ENCODE measurements at places on chromosomes 1 and 21.

DNA sequence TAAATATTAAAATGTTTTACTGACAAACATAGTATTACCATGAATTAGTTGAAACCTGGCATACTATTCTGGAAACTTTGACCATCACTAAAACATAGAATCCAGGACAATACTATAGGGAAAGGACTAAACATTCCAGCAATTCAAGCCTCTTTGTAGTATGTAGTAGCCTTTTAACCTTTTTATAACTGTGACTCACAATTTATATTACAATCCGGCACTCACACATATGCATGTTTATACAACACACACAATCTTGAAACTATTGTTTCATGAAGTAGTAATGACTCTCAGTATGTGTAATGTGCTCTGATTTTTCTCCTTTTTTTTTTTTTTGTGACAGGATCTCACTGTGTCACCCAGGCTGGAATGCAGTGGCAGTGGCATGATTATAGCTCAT is 64.3 kb downstream of the ANKRD13C start:
- no peak for DNase-seq

DNA sequence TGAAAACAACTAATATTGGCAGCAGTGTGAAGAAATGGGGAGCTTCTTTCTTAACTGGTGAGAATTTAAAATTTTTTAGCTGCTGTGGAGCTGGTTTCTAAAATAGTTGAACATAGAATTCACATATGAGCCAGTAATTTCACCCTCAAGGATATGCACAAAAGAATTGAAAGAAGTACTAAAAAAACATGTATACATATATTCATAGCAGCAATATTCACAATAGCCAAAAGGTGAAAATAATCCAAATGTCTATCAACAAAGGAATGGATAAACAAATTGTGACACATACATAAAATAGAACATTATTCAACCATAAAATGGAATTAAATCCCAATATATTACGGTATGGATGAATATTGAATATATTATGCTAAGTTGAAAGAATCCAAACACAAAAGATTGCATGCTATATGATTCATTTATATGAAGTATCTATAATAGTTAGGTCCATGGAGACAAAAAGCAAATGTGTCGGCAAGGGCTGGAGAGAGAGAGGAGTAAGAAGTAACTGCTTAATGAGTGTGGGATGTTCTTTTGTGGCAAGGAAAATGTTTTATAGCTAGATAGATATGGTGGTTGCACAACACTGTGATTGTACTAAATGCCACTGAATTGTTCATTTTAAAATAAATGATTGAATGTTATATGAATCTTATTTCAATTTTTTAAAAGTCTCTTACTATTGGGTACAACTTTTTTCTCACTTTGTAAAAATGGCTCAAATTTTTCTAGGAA is 14.8 kb upstream of the COL11A1 start:
- DNase-seq: no peak

- DNase-seq: no peak
These were observed 6.2 kb downstream of the PTPRF start for GRCh38 chr1:43536864-43537358.

GRCh38 chr1:190578017-190578416 is 100.4 kb upstream of the BRINP3 start:
- DNase-seq: no peak

GRCh38 chr1:22710701-22711049 is at the start of gene EPHB2:
Gene EPHB2 (plus strand): TSS chr1:22710839. CDS start chr1:22710983, 144 bp downstream.
- peak; percentile 22 for DNase-seq

GRCh38 chr1:203316626-203317093 is 11.3 kb downstream of the BTG2 start:
- DNase-seq: no peak

DNA sequence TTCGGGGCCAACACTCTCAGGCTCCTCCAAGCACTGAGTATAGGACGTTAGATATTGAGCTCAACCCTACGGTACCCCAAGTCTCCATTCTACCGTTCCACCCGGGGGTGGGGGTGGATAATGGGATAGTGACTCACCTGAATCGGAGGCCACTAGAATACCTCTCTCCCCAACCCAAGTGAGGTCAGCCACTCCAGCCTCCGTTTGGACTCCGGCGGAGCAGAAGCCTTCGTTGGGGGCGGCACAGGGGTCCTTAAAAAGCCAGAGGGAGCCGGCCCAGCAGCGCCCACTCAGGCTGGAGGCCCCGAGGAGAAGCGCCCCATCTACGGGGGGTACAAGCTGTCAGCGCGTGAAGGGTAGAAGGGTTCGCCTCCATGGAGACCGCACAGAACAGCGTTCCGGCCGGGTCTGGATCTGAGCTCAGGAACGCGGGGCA is 556 bp downstream of the WDR77 start:
- DNase-seq: peak; percentile 14

GRCh38 chr1:55531644-55532043 is 316.5 kb upstream of the USP24 start:
- no peak for DNase-seq

DNA sequence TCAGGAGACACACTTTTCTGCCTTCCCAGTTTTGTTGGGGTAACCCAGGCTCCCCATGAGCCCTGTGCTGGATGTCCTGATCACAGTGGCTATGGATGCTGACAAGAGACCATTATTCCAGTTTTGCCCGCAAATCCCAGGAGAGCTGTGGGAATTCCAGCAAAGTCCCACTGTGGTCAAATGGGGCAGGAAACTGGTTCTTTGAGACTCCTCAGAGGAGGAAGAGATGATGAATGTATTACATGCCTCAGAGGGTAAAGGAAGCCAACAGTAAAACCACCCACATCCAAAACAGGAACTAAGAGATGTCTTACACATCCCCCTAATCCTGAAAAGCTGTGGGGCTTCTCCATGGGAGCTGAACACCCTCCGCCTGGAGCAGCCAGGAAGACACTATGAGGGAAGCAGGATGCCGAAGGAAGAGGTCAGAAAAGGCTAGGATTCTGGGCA is 12.8 kb upstream of the MPZL1 start:
- DNase-seq: no peak

GRCh38 chr1:111483166-111483565 is 9.4 kb downstream of the C1orf162 start:
- DNase-seq: no peak

DNA sequence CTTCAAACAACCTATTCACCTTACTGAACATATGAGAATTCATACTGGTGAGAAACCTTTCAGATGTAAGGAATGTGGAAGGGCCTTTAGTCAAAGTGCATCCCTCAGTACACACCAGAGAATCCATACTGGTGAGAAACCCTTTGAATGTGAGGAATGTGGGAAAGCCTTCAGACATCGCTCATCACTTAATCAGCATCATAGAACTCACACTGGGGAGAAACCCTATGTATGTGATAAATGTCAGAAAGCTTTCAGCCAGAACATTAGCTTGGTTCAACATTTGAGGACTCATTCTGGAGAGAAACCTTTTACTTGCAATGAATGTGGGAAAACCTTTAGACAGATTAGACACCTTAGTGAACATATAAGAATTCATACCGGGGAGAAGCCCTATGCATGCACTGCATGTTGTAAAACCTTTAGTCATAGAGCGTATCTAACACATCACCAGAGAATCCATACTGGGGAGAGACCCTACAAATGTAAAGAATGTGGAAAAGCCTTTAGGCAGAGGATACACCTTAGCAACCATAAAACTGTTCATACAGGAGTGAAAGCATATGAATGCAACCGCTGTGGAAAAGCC is 13.2 kb upstream of the EXO5 start:
- no peak for DNase-seq

DNA sequence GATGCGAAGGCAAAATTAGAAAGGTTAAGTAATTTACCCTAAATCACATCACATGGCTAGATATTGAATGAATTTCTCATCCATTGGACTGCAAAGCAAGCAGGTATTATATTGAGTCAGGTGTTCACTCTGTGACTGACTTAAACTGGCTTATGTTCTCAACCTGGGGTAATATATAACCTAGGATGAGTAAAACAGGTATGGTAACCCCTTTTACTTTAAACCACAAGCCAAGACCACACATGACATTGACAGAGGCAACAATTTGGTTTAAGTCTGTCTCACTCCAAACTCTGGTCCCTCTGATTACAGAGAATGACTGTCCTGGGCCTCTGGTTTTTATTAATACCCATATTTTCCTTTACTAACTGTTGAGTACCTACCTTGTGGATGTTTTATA is 33.3 kb downstream of the MAEL start:
- no peak for DNase-seq

GRCh38 chr1:115337276-115337632 is 795 bp downstream of the NGF start:
- no peak for DNase-seq

DNA sequence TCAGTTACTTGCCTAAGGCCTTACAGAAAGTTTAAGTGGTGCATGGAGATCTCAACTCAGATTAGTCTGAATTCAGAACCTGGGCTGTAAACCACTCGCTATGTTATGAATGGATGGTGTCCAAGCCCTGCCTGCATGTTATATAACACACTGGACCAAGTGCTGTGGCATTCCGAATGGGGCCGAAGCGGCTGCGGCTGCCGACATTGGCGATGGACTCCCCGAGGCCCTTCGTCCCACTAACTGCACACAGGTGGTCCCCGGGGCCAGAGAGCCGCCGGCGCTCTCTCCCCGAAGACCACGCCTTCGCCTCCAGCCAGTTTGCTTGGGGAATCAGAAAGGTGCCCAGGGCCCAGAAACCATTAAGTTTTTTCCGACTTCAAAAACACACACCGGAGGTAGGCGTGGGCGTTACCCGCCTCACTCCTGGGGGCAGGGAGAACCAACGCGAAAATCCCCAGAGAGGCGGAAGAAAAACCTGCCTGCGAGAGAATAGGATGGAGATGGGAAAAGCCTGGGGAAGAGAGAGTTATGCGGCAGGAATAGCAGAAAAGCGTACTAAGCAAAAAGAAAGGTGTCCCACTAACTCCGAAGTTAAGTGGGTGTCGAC is 579 bp upstream of the TENT5C start:
- DNase-seq: no peak

- no peak for DNase-seq
These were observed 1288.7 kb downstream of the PLA2G4A start for GRCh38 chr1:188117436-188117835.

DNA sequence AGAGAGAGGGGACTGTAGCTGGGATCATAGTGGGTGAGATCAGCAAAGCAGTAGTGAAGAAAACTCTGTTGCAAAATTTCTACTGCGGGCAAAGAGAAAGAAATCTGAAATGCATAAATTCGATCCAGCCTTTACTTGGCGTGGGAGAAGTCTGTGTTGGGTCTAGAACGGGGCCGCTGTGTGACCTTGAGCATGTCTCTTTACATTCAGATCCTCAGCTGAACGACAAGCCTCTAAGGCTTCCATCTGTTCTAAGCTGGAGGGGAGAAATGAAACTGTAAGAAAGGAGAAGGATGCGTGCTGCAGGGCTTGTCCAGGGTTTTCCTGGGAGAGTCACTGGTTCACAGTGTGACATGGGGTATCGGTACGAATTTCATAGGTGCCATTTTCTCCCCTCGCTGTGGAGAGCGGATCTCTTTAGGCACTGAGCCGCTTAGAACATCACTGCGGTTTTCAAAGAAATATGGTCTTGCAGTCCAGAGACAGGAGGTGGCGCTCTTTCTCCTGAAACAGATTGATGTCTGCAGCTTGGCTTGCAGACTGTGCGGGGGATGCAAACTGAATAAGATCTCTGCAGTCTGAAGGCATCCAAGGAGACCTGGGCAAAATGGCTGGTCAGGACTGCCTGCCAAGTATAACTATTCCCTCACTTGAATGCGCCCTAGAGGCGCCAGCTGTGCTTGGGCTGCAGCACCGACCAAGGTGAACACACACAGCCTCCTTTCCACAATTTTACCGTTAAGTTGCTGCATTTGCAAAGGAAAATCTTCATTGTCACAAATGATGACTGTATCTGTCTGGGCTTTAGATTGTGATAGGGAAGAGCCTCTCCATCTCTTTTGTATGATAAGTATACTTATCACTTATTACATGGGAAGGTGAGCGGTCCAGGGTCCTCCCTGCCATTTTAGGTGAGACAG is 104.1 kb downstream of the XCL2 start:
- peak; percentile 58 for DNase-seq

DNA sequence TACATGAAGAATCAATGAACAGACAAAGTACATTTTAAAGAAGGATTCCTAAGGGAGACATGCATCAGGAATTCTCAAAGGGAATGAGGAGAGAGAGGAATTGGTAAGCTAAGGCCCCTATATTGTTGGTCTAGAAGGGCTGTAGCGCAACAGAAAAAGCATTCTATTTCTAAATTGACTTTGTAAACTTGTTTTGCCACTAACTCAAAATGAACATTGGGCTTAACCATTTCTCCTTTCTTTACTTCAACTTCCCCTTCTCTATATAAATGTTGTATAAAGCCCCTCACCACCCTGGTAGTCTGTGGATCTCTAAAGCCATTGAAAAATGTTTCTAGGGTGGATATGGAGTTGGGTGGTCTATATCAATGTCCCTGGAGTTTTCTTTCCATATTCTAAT is 20.4 kb upstream of the OR6N2 start:
- no peak for DNase-seq

GRCh38 chr1:216368249-216368648 is 55.0 kb downstream of the USH2A start:
- DNase-seq: no peak

GRCh38 chr1:107479865-107480350 is 339.1 kb downstream of the NTNG1 start:
- DNase-seq: no peak

DNA sequence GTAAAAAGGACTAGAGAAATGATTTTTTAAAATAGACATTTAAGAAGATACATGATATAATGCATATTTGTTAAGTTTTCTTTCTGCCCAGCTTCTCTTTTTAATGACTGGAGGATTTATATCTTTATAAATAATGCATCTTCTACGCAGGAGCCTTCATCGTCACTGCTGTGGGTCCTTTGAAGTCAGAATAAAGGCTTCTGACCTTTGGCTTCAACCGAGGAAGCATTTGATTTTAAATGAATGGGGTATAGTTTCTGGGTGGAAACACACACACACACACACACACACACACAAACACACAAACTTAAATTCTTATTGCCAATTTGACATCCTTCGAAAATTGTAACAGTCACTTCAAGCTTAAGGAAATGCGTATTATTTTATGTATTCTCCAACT is 690.9 kb downstream of the BRINP3 start:
- no peak for DNase-seq

- no peak for DNase-seq
These were observed 6.3 kb downstream of the VANGL1 start for GRCh38 chr1:115647919-115648650.

GRCh38 chr1:36083219-36083618 is 675 bp upstream of the TEKT2 start:
- DNase-seq: no peak

DNA sequence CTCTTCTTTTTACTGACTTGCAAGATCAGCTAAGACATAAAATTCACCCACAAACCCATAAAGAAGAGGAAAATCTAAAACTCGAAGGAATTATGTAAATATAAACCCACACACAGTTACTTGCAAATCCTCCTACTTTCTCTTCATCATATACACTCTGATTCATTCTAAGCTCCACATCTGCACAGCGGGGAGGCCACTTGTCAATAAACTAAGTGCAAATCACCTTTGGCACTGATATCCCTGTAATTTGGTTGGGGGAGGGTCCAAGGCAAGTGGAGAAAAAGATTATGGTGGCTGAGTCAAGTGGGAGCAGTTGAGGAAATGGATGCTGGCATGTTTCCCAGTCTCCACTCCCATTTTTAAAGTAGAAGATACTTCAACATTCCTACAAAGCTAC is 596.5 kb downstream of the MATN1 start:
- DNase-seq: no peak
